ENCODE measurements at places on chromosomes 6 and 20. TPM values are rescaled to one million over a fixed set of nuclear protein-coding genes. Genes with fewer than 3 reads are reported as not detected.

Gene NRSN2
- 49.1 TPM for total RNA-seq

Gene BMP6
- 0.29 TPM for total RNA-seq

Gene CLPSL2
- not detected for total RNA-seq

Gene TMEM200A
- total RNA-seq, result 2.1 TPM

Gene SOX12
- total RNA-seq, result 7.9 TPM

Gene POPDC3
- 6.6 TPM for total RNA-seq

Gene FGD2
- total RNA-seq, result not detected

Gene ULBP3
- total RNA-seq, result 8.2 TPM

Gene ULBP2
- total RNA-seq, result 16.0 TPM

Gene KLC4
- 10.3 TPM for total RNA-seq

Gene IL17A
- not detected for total RNA-seq

Gene MAS1L
- total RNA-seq, result not detected

Gene BPI
- total RNA-seq, result not detected

Gene WFDC12
- total RNA-seq, result not detected

Gene BTNL2
- total RNA-seq, result not detected

Gene LCA5
- total RNA-seq, result 1.7 TPM

Gene PROKR2
- total RNA-seq, result not detected

Gene ADISSP
- total RNA-seq, result 62.0 TPM

Gene TMEM170B
- 0.92 TPM for total RNA-seq

Gene SNAP91
- total RNA-seq, result not detected

Gene PRR18
- total RNA-seq, result not detected

Gene CNBD2
- 5.6 TPM for total RNA-seq

Gene SLC17A1
- not detected for total RNA-seq

Gene PNPLA1
- not detected for total RNA-seq

Gene MACROD2
- total RNA-seq, result 0.51 TPM

Gene RIMS4
- total RNA-seq, result 0.07 TPM

Gene PPP1R16B
- not detected for total RNA-seq

Gene DEFB118
- total RNA-seq, result not detected

Gene TSHZ2
- total RNA-seq, result 0.06 TPM

Gene FOXQ1
- total RNA-seq, result 2.0 TPM

Gene CCN2
- total RNA-seq, result 40.1 TPM

Gene PLEKHG1
- total RNA-seq, result 12.1 TPM

Gene SLC13A3
- total RNA-seq, result 1.6 TPM

Gene KPNA5
- 2.9 TPM for total RNA-seq
